Fibroblast of lung (primary cell): ENCODE measurements at places on chromosomes 11 and 22. TPM values are rescaled to one million over a fixed set of nuclear protein-coding genes. Genes with fewer than 3 reads are reported as not detected.

MAP6 gene
- 1.0 and 1.2 TPM in 2 replicates for polyA plus RNA-seq

OR5A1 gene
- polyA plus RNA-seq = not detected in 2 replicates

GAB2 gene
- polyA plus RNA-seq = 6.4 and 7.1 TPM in 2 replicates

PACSIN2 gene
- polyA plus RNA-seq = 41.4 and 55.3 TPM in 2 replicates

ROBO4 gene
- 0.45 and 0.63 TPM in 2 replicates for polyA plus RNA-seq

TRIM49 gene
- not detected in 2 replicates for polyA plus RNA-seq

DUSP18 gene
- polyA plus RNA-seq = 10.8 and 14.9 TPM in 2 replicates

MIOX gene
- polyA plus RNA-seq = 0.06 TPM in 1 of 2 replicates, not detected in the other

FGF19 gene
- polyA plus RNA-seq = not detected in 2 replicates

CCDC116 gene
- 0.03 and 0.06 TPM in 2 replicates for polyA plus RNA-seq

ASCL2 gene
- polyA plus RNA-seq = not detected in 2 replicates

PKP3 gene
- 0.17 and 0.24 TPM in 2 replicates for polyA plus RNA-seq

SCGB1C1 gene
- polyA plus RNA-seq = not detected in 2 replicates

APOA4 gene
- not detected in 2 replicates for polyA plus RNA-seq

FGF4 gene
- not detected in 2 replicates for polyA plus RNA-seq

MIAT gene
- polyA plus RNA-seq = 1.6 and 1.9 TPM in 2 replicates

BACE1 gene
- 58.1 and 62.7 TPM in 2 replicates for polyA plus RNA-seq

CBLIF gene
- polyA plus RNA-seq = not detected in 2 replicates

SGSM1 gene
- polyA plus RNA-seq = not detected in 2 replicates

OR10D3 gene
- polyA plus RNA-seq = not detected in 2 replicates

NAV2 gene
- 8.1 and 15.3 TPM in 2 replicates for polyA plus RNA-seq
